ENCODE measurements at places on chromosomes 12 and 14. TPM values are rescaled to one million over a fixed set of nuclear protein-coding genes. Genes with fewer than 3 reads are reported as not detected.

- peaks cover 17% of the 10 kb centered on the region for H3K4me1 ChIP-seq
- DNase-seq, result no peak
- no peaks in the 10 kb centered on the region for H3K27me3 ChIP-seq
- no peak overlapping the region for H3K27ac ChIP-seq
- peaks cover 6% of the 10 kb centered on the region for H3K36me3 ChIP-seq
Observed at GRCh38 chr12:104888892-104889291, 69.2 kb downstream of the SLC41A2 start.

GRCh38 chr14:79281244-79282152 is 929.8 kb downstream of the DIO2 start:
- H3K27me3 ChIP-seq, result peaks cover 62% of the 10 kb centered on the region
- H3K4me1 ChIP-seq, result peaks cover 52% of the 10 kb centered on the region
- H3K27ac ChIP-seq, result no peak overlapping the region
- no peaks in the 10 kb centered on the region for H3K36me3 ChIP-seq
- H3K4me3 ChIP-seq, result peak overlapping the region; percentile 95

- H3K36me3 ChIP-seq, result peaks cover 6% of the 10 kb centered on the region
- DNase-seq, result no peak
- H3K27me3 ChIP-seq, result no peaks in the 10 kb centered on the region
- H3K4me1 ChIP-seq, result peaks cover 12% of the 10 kb centered on the region
- H3K27ac ChIP-seq, result peak overlapping the region; percentile 52
Observed at GRCh38 chr12:948238-948637, 1.3 kb downstream of the RAD52 start.

GRCh38 chr12:100995201-100995600 is 200.6 kb downstream of the ANO4 start:
- no peak for DNase-seq
- H3K27ac ChIP-seq, result no peak overlapping the region
- no peaks in the 10 kb centered on the region for H3K27me3 ChIP-seq
- H3K4me1 ChIP-seq, result no peaks in the 10 kb centered on the region
- no peaks in the 10 kb centered on the region for H3K36me3 ChIP-seq

DNA sequence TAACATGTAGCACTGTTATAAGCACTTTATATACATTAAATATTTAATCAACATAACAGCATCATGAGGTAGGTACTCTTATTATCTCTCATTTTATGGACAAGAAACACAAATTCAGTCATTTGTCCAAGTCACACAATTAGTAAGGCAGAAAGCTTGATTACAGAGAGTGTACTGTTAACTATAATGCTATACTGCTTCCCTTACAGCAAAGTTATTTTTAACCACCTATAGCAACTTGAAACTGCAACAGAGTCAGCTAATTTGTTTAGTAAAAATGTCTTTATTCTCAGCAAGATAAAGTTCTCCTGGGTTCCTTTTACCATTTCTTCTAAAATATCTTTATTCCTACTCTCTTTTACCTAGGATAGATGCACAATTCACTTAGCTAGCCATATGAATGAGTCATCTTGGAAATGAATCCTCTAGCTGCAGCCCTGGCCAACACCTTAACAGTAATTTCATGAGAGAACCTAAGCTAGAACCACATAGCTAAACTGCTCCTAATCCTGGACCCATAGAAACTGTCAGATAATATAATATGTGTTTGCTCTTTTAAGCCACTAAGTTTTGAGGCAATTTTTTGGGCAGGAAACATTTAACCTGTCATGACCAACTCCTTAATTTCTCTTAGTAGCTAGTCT is 90.2 kb upstream of the HECTD1 start:
- H3K4me3 ChIP-seq, result no peak overlapping the region
- DNase-seq, result no peak
- H3K27me3 ChIP-seq, result no peaks in the 10 kb centered on the region

GRCh38 chr14:80575763-80576162 is 364.5 kb upstream of the DIO2 start:
- H3K27ac ChIP-seq, result no peak overlapping the region
- no peaks in the 10 kb centered on the region for H3K4me1 ChIP-seq
- DNase-seq, result no peak
- H3K4me3 ChIP-seq, result no peak overlapping the region
- no peaks in the 10 kb centered on the region for H3K27me3 ChIP-seq

DNA sequence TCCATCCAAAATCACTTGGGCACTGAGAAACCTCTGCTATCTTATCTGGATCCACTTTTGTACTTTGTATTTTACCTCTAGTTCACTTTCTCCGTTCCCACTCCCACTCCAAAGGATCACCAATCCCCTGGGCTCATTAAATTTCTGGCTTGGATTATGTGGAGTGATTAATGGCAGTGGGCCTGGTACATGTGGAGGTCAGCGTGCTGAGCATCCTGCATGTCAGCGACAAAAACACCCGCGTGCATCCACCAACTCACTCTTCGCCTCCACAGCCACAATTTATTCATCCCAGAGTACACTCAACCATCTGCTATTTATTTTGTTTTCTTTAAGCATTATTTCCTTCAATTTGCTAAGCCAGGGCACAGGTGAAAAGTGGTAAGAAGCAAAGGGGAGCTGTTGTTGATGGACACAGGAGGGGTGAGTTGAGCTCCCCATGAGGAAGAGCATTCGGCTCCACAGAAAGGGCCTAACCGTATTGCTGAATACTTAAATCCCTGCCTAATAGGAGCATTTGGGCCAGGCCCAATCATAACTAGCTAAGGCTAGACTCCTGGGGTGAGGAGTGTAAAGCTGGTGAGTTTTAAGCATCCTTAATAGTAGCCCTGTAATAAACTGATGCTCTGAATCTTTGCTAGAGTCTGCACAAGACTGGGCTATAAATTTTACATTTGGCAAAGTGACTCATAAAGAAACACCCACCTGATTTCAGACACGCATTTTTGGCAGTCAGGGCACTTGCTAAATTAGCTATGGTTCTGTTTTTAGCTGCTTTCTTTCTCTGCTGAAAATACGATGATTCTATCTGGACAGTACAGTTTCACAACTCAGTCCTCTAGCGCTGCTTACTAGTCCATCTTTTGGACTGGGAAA is 137.8 kb downstream of the SLC25A21 start:
- no peak for DNase-seq
- H3K36me3 ChIP-seq, result no peaks in the 10 kb centered on the region
- no peak overlapping the region for H3K4me3 ChIP-seq
- H3K4me1 ChIP-seq, result peaks cover 4% of the 10 kb centered on the region
- H3K27ac ChIP-seq, result no peak overlapping the region

The RPL10L gene
- not detected for total RNA-seq

The SIX1 gene
- 0.16 TPM for total RNA-seq

The SSTR1 gene
- total RNA-seq, result not detected

The GDF3 gene
- not detected for total RNA-seq

Data from mesothelial cell of epicardium (in vitro differentiated cells).